ENCODE measurements at places on chromosomes 13 and 19.

DNA sequence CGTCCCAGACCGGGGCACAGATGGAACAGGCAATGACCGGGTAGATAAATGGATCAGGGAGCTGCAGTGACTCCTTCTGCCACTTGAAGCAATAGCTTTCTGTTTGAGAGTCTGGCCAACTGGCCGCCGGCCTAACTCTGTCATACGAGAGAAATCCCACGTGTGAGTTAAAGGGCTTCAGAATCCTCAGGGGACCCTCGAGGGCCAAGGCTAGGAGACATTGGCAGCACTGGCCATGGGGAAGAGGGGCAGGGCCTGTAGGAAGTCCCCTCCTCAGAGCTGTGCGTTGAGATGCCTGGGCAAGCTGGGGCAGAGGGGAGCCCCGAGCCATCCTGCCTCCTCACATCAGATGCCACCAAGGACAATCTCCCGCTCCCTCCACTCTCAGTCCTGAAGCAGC lies 51.6 kb downstream of the KLF2 start:
- no peak for DNase-seq

DNA sequence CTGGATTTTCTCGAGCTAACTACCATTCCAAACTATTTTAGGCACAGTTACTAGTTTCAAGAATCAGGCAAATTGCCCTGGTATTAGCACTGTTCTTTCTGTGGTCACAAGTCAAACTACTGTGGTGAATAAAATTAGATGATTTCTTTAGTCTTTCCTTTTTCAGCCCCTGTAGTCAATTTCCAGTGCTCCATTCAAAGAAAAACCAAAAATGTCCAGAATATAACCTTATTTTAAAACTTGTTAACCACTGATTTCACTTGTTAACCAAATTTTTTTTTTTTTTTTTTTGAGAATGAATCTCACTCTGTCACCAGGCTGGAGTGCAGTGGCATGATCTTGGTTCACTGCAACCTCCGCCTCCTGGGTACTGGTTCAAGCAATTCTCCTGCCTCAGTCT lies 50.6 kb upstream of the USPL1 start:
- no peak for DNase-seq

DNA sequence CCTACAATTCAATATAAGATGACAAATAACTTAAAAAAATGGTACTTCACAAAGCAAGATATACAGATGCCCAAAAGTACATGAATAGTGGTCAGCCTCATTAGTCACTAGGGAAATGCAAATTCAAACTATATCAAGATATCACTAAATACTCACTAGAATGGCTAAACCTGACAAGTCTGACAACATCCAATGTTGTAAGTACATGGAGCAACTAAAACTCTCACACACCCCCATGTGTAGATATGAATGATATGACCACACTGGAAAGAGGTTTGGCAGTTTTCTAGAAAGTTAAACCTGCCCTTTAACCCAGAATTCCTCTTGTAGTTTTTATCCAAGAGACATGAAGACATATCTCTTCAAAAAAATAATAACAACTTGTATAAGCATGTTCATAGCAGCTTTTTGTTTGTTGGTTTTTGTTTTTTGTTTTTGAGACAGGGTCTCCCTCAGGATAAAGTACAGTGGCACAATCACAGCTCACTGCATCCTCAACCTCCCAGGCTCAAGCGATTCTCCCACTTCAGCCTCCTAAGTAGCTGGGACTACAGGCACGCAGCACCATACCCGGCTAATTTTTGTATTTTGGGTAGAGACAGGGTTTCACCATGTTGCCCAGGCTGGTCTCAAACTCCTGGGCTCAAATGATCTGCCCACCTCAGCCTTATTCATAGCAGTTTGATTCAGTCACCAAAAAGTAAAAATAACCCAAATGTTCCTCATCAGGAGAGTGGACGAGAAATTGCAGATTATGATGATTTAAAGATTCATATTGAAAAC lies 55.1 kb downstream of the RFX2 start:
- DNase-seq = no peak

DNA sequence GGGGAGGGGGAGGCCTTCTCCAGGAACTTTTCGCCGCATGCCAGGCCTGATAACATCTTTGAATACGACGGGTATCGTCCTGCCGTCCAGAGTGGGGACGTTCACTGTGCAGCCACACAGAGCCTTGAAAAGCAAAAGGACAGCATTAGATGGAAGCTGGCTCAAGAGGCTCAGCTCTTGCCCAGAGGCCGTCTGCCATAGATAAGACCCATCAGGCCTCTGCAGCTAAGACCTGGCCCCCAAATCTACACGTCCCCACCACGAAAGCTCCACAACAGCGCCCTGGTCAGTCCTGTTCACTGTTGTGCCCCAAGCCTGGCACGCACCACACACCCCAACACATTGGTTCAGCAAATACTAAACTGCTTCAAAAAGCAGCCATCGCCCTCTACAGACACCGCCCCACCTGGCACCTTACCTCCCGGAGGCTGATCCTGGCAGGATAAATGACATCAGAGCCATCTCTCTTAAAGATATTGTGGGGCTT lies 2.1 kb downstream of the DNAJB1 start:
- no peak for DNase-seq

DNA sequence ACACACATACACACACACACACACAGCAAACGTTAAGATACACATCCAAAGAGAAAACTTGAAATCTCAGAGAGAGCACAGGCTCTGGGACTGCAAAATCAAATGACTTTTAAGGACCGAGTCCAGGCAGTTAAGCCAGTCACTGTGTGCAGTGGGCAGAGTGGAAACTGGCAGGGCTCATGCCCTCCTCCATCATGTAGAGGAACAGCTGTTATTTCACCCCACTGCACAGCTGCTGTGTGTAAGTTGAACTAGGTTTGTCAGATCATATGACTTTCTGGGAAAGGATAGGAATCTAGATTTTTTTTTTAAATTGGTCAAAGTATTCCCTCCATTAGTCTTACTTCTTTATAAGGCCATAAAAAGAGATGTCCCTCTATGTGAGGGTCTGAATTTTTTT lies 1002.1 kb downstream of the UQCRFS1 start:
- no peak for DNase-seq

DNA sequence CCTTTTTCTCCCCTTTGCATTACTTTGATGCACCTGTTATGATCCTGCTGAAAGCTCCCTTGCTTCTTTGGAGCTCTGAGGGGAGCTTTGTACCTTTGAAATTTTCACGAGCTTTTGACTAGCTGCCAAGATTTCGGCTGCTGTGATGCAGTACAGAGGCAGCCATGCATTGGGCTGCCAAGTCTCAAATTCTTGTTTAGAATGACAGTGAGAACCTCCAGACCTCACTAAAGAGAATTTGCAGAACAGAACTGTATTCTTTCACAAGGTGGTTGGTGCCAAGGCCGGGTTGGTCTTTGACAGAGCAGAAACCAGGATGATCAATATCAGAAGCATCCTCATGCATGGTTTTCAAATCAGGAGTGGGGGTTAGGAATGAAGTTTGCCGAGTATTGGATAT lies 414.8 kb downstream of the GPC5 start:
- DNase-seq = no peak

Measured in ascending aorta (tissue), 2 donors.